ENCODE measurements at places on chromosomes 7 and 10. TPM values are rescaled to one million over a fixed set of nuclear protein-coding genes. Genes with fewer than 3 reads are reported as not detected.

- no peak overlapping the region for H3K4me3 ChIP-seq
- H3K27me3 ChIP-seq = no peaks in the 10 kb centered on the region
- no peak for DNase-seq
- no peaks in the 10 kb centered on the region for H3K4me1 ChIP-seq
Measured at GRCh38 chr10:71550628-71551027, 153.9 kb downstream of the CDH23 start.

- no peak for DNase-seq
- no peaks in the 10 kb centered on the region for H3K27me3 ChIP-seq
- peaks cover 4% of the 10 kb centered on the region for H3K4me1 ChIP-seq
- no peak overlapping the region for H3K27ac ChIP-seq
Measured at GRCh38 chr10:73262880-73263555, 10.6 kb upstream of the MRPS16 start.

- H3K4me1 ChIP-seq = no peaks in the 10 kb centered on the region
- H3K36me3 ChIP-seq = no peaks in the 10 kb centered on the region
- H3K27ac ChIP-seq = no peak overlapping the region
- no peak overlapping the region for H3K4me3 ChIP-seq
- no peaks in the 10 kb centered on the region for H3K27me3 ChIP-seq
Measured at GRCh38 chr7:94313926-94314325, 80.8 kb upstream of the COL1A2 start.

DNA sequence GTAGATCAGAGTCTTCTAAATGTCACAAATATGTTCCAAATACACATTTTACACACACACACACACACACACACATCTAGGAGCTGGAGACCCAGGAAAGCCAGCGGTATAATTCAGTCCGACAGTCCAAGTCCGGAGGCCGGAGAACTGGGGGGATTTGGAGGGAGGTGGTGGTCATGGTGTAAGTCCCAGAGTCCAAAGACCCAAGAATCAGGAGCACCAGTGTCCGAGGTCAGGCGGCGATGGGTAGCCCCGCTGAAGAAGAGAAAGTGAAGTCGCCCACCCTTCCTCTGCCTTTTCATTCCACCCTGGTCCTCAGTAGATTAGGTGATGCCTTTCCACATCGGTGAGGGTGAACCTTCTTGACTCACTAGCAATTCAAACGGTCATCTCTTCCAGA, 154.8 kb downstream of the CAMK1D start:
- no peaks in the 10 kb centered on the region for H3K27me3 ChIP-seq

DNA sequence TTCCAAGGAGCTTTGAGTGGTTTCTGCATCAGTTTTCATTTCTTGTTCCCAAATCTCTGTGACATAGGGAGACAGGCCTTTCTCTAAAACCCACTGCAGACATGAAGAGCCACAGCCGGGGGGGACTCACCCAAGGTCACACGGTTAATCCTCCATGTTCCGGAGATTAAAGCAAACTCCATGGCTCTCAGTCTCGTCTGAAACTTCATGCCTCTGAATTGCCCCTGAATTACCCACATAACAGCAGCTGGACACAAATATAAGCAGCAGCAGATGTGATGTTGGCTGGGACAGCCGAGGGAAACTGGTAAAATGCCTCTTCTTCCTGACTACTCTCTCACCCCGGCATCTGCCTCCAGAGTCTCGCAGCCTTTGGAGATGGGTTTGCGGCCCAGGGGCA, 402.2 kb downstream of the DNAJB6 start:
- H3K36me3 ChIP-seq = peaks cover 1% of the 10 kb centered on the region
- no peak overlapping the region for H3K4me3 ChIP-seq
- H3K4me1 ChIP-seq = no peaks in the 10 kb centered on the region
- no peak for DNase-seq
- H3K27ac ChIP-seq = no peak overlapping the region

DNA sequence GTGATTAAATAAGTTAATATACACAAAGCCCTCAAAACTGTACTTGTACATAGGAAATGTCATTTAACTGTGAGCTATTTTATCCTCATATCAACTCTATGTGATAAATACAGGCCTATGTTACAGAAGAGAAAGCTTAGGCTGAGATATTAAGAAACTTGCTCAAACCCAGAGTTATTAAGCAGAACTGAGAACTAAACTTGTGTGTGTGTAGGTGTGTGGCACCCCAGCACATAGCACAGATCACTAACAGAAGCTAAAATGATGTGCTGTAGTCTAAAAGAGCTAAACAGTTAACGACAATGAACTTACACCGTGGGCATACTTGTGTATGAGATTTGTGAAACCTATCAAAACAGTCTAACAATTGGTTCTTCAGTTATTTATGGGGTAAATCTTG, 34.5 kb downstream of the MTPN start:
- DNase-seq = no peak
- no peaks in the 10 kb centered on the region for H3K27me3 ChIP-seq
- peaks cover 35% of the 10 kb centered on the region for H3K4me1 ChIP-seq
- peaks cover 6% of the 10 kb centered on the region for H3K36me3 ChIP-seq
- H3K4me3 ChIP-seq = no peak overlapping the region
- H3K27ac ChIP-seq = no peak overlapping the region

DNA sequence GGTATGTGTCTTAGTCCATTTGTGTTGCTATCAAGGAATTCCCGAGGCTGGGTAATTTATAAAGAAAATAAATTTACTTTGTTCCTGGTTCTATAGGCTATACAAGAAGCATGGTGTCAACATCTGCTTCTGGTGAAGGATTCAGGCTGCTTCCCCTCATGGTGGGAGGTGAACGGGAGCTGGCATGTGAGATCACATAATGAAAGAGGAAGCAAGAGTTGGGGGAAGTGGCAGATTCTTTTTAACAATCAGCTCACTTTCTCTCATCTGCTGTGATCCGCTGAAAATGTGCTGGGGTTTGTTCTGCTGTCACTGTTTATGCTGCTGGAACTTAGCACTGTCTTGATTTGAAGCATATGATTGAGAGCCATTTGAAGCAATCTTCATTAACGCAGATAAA, 730.0 kb upstream of the SORCS1 start:
- no peak for DNase-seq
- no peaks in the 10 kb centered on the region for H3K27me3 ChIP-seq
- no peak overlapping the region for H3K27ac ChIP-seq

GRCh38 chr7:36216063-36216684, 63.1 kb downstream of the EEPD1 start:
- no peaks in the 10 kb centered on the region for H3K4me1 ChIP-seq

GRCh38 chr7:100415448-100415847, 13.1 kb downstream of the ZCWPW1 start:
- no peak overlapping the region for H3K4me3 ChIP-seq
- H3K27ac ChIP-seq = no peak overlapping the region
- no peaks in the 10 kb centered on the region for H3K27me3 ChIP-seq

DNA sequence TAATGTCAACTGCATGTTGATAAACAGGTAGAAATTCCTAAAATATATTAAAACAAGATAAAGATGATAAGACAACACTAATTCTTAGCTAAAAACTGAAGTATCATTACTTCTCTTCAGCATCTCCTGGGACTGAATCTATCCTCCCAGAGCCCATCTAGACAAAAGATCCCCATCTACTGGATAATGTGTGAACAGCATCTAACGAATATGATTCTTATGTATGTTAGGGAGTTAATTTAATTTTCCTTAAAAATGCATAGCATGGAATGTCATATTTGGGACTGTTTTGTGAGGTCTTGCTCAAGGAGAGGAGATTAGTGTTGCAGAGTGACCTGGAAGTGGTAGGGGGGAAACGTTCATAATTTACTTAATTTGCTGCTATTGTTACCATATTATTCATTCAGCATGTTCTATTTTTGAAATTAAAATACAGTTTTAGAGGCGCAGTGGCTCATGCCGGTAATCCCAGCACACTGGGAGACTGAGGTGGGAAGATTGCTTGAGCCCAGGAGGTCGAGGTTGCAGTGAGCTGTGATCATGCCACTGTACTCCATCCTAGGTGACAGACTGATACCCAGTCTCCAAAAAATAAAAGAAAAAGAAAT, 305.1 kb upstream of the CSTF2T start:
- no peaks in the 10 kb centered on the region for H3K4me1 ChIP-seq
- no peak for DNase-seq
- peaks cover 7% of the 10 kb centered on the region for H3K27me3 ChIP-seq
- H3K27ac ChIP-seq = no peak overlapping the region
- no peak overlapping the region for H3K4me3 ChIP-seq

DNA sequence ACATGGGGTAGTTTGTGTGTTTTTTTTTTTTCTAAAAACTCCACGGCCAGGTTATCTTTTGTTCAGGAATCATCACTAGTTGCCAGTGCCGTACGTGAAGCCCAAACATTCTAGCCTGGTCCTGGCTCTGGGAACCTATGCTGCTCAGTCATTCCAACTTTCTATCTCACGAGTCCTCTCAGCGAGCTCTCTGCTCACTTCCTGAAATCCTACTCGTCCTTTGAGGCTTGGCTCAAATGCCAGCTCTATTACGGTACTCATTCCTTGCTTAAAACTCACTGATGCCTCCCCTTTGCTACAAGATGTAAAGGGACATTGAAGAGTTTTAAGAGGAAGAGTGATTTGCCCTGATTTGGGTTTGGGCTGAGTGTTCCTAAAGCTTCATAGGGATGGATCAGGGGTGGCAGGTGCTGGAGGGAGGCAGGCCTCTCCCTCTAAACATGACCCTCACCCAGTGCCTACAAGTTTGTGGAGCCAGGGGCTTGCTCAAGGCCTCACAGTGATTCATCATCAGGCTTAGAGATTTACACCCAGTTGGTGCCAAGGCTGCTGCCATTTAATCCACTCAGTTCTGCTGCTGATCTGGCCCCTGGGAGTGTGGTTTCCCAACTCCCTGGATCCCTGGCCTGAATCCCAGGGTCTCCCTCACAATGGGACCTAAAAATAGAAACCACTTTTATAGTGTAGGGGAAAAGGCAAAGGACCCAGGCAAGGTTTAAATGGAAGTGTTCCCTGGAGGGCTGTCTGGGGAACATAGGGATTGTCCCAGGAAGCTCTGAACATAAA, 46.1 kb upstream of the R3HCC1L start:
- H3K27me3 ChIP-seq = peaks cover 23% of the 10 kb centered on the region
- no peak for DNase-seq
- no peak overlapping the region for H3K27ac ChIP-seq
- H3K4me1 ChIP-seq = no peaks in the 10 kb centered on the region
- H3K4me3 ChIP-seq = no peak overlapping the region
- no peaks in the 10 kb centered on the region for H3K36me3 ChIP-seq

- H3K27ac ChIP-seq = peak overlapping the region; percentile 70
- peaks cover 82% of the 10 kb centered on the region for H3K4me1 ChIP-seq
- H3K36me3 ChIP-seq = peaks cover 11% of the 10 kb centered on the region
- no peaks in the 10 kb centered on the region for H3K27me3 ChIP-seq
- no peak overlapping the region for H3K4me3 ChIP-seq
Measured at GRCh38 chr7:36602511-36602910, 121.8 kb downstream of the AOAH start.

GRCh38 chr7:882336-883035, 6.1 kb downstream of the GET4 start:
- H3K36me3 ChIP-seq = peaks cover 4% of the 10 kb centered on the region
- peaks cover 21% of the 10 kb centered on the region for H3K4me1 ChIP-seq
- no peak overlapping the region for H3K27ac ChIP-seq
- no peak overlapping the region for H3K4me3 ChIP-seq

GRCh38 chr10:4684434-4684833, 141.6 kb upstream of the AKR1E2 start:
- H3K36me3 ChIP-seq = no peaks in the 10 kb centered on the region
- peaks cover 30% of the 10 kb centered on the region for H3K4me1 ChIP-seq
- H3K4me3 ChIP-seq = no peak overlapping the region
- DNase-seq = no peak
- H3K27ac ChIP-seq = no peak overlapping the region

GRCh38 chr7:129969881-129970446, 17.2 kb upstream of the UBE2H start:
- no peaks in the 10 kb centered on the region for H3K27me3 ChIP-seq
- H3K4me1 ChIP-seq = no peaks in the 10 kb centered on the region
- H3K36me3 ChIP-seq = no peaks in the 10 kb centered on the region
- H3K4me3 ChIP-seq = no peak overlapping the region

DNA sequence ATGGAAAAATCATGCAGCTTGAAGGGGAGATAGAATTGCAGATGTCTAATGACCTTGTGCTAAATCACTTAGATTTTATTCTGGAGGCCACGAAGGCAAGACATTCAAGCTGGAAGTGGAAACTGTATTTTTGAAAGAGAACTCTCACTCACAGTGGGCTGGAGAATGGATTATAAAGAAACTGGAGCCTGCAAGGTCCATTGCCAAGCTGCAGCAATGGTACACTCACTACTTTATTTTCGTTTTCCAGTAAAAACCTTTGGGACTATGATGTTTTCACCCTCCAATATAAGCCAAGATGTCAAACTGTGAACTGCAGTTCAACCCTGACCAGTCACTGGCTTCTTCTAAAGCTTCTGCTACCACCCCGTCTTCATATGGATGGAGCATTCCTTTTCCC, 62.0 kb downstream of the SKIDA1 start:
- no peaks in the 10 kb centered on the region for H3K36me3 ChIP-seq
- H3K4me3 ChIP-seq = no peak overlapping the region
- no peak overlapping the region for H3K27ac ChIP-seq
- no peak for DNase-seq

HIBADH gene
- 19.8 TPM for total RNA-seq
